ENCODE measurements at places on chromosomes 4 and X. TPM values are rescaled to one million over a fixed set of nuclear protein-coding genes. Genes with fewer than 3 reads are reported as not detected.

DNA sequence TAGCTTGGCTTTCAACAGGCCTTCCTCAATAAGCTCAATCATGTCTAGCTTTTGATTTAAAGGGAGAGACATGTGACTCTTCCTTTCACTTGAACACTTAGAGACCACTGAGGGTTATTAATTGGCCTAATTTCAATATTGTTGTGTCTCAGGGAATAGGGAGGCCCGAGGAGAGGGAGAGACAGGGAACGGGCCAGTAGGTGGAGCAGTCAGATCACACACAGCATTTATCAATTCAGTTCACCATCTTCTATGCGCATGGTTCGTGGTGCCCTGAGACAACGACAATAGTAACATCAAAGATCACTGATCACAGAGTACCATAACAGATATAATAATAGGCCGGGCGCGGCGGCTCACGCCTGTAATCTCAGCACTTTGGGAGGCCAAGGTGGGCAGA is 17.8 kb downstream of the ZNF81 start:
- no peak for DNase-seq

DNA sequence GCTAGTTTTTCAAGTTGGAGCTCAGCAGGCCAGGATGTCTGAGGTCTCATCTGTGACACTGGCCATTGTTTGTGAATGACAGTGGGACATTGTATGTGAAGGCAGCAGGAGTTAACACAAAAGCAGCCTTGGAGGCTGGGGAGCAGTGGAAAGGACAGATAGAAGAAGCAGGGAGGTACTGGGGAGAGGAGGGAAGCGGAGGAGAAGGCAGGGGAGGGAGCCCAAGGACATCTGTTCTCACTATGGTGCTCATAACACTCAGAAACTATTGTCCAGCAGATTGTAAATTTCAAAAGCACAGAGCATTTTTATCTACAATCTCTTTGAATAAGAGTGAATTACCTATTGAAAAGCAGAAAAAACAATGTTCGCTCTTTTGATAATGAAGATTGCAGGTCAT is 253.6 kb upstream of the DIPK2B start:
- no peak for DNase-seq

VCX2 gene
- total RNA-seq, result not detected

DNA sequence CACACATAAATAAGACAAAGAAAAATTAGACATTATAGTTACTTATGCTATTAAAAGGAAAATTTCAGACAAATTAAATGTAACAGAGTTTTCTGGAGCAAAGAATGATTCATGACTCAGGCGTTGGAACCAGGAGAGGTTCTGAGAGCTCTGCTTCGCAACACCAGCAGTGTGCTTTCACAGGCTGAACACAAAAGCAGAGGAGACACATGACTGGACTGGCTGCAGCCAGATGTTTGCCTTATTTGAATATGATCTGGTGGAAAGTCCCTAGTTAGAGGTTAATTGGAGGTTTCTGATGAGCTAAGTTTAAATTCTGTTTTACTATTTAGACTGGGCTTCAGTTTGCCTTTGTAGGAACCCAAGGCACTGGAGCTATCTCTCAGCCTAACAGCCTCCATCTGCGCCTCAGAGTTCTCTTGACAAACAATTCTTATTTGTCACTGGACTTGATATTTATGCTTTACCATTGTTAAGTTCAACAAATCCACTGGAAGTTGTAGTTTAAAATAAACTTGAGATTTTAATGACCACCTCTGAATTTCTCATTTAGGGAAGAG is 16.2 kb downstream of the BOD1L1 start:
- no peak for DNase-seq

Measured in mesothelial cell of epicardium (in vitro differentiated cells).